HepG2 (cell line): ENCODE measurements at places on chromosomes 11 and 22. TPM values are rescaled to one million over a fixed set of nuclear protein-coding genes. Genes with fewer than 3 reads are reported as not detected.
A peak's percentile ranks its signal among the peaks of the same experiment; 100 is the strongest.

Gene VSIG10L2
- polyA plus RNA-seq = 0.13 and 0.21 TPM in 2 replicates

DNA sequence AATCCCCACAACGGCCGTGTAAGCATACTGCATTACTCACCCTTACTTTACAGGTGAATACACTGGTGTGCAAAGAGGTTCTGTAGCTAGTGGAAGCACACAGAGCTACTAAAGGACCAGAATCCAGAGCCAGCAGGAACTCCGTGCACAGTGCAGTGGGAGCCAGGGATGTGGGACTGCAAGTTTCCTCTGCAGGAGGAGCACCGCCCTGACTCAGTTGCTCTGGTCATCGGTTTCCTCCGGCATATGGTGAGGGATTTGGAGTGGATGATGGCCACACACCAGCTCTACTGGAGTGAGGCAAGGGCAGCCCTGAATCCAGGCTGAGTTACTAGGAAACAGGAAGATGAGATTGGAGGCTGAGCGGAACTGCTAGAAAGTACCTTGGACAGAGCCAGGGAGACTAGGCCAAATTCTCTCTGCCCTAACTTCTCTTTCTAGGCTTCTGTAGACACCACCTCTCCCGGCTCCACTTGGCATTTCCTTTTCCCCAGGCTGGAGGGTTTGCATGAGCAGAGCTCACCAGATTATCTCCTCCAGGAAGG is 18.2 kb upstream of the C22orf42 start:
- no peak for DNase-seq

Gene IL10RA
- 0.03 TPM in 1 of 2 replicates, not detected in the other for polyA plus RNA-seq

DNA sequence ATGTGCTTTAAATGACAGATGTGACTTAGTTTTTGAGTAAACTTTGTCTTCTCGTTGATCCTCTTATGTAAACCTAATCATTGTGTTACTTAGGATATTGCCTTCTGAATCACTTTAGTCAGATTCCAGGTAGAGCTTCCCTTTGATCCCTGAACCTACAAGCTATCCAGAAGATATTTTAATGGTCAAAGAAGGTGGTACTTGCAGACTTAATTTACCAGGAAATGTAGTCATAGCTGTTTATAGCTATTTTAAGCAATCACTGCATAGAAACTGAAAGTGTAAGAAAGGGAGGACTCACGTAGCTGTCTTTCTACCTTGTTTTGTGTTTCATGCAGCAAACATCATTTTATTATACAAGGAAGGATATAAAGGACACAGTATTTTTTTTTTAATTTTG is 189.5 kb downstream of the DDX10 start:
- DNase-seq = no peak

Gene TREH
- polyA plus RNA-seq = 0.50 and 0.53 TPM in 2 replicates

- peak; percentile 78 for DNase-seq
Measured at GRCh38 chr11:69298267-69299022, 4.5 kb downstream of the MYEOV start.

DNA sequence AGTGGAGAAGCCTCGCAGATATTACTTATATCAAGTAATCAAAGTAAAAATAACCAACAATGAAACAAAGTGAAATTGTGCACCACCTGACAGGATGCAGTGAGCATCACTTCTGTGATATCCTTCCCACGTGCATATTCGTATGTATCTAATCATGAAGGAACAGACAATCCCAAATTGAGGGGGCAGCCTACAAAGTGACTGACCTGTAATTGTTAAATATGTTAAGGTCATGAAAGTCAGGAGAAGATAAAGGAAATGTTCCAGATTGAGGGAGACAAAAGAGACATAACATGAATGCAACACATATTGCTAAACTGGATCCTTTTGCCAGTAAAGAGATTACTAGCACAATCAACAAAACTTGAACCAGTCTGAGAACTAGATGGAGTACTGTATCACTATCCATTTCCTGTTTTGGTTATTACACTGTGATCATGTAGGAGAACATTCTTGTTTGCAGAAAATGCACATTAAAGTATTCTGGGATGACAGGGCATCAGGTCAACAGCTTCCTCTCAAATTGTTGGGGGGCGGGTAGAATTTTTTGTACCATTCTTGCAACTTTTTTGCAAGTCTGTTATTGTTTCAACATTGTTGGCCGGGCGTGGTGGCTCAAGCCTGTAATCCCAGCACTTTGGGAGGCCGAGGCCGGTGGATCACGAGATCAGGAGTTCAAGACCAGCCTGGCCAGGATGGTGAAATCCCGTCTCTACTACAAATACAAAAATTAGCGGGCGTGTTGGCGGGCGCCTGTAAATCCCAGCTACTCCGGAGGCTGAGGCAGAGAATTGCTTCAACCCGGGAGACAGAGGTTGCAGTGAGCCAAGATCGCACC is 2.0 kb downstream of the SBF2 start:
- DNase-seq = no peak

Gene NXPE2
- not detected in 2 replicates for polyA plus RNA-seq

Gene OR52A1
- polyA plus RNA-seq = not detected in 2 replicates

DNA sequence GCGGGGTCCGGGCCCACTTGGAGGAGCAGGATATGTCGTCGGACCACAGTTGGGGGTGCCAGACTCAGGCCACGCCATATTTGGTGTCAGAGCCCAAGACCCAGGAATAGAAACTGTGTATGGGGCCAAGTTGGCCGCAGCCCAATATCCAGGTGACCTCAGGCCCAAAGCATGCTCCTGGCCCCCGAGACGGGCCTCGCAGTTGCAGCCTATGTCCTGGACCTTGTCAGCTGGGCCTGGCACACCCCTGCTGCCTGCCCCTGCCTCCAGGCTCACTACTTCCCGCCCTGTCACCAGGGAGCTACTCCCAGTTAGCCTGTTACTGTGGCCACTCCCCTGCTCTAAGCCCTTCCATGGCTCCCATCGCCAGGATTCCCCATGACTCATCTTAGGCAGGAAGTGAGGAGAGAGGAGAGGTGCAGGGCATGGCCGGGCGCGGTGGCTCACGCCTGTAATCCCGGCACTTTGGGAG is 23.1 kb downstream of the A4GALT start:
- peak; percentile 61 for DNase-seq

Gene OR51B5
- polyA plus RNA-seq = 0.16 TPM in 2 replicates

GRCh38 chr11:121337078-121337477 is 44.5 kb downstream of the SC5D start:
- no peak for DNase-seq
